ENCODE measurements at places on chromosomes 2 and 18. TPM values are rescaled to one million over a fixed set of nuclear protein-coding genes. Genes with fewer than 3 reads are reported as not detected.
A peak's percentile ranks its signal among the peaks of the same experiment; 100 is the strongest.

- no peak for DNase-seq
Measured at GRCh38 chr2:1041012-1041805, 90.6 kb downstream of the SNTG2 start.

GRCh38 chr18:13222856-13223281 lies 4.3 kb downstream of the LDLRAD4 start:
- DNase-seq, result peak; percentile 85

DNA sequence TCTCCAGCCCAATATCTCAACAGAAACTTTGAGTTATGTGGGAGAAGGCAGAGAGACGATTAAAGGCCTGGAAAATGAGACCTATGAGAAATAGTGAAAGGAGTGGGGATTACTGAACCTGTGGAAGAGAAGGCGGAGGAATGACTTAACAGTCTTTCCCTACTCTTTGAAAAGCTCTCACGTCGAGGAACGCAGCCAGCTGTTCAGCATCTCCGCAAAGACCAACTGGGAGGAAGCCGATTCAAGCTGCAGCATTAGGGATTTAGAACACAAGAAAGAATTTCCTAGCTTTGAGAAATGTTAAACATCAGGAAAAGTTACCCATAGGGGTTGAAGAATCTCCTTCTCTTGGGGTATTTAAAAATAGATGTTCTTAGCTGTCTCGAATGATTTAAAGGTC lies 233.2 kb upstream of the PARD3B start:
- DNase-seq, result no peak

GRCh38 chr2:45739796-45740485 lies 88.5 kb downstream of the PRKCE start:
- no peak for DNase-seq

DNA sequence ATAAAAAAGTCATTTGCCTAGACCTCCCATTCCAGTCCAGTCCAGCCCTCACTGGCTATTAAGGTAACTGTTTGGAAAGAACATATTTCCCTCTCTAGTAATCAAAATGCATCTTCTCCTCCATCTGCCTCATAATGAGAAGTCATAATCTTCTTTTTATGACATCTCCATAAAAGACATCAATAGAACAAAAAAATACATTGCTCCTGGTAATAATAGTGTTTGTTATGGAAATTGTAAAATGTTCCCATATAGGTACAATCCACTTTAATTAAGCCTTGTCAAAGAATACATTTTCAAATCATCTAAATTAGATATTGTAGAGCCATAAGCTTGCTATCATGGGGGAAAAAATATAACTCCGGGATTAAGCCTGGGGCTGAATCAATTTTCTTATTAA lies 461.6 kb downstream of the LRATD1 start:
- no peak for DNase-seq

DNA sequence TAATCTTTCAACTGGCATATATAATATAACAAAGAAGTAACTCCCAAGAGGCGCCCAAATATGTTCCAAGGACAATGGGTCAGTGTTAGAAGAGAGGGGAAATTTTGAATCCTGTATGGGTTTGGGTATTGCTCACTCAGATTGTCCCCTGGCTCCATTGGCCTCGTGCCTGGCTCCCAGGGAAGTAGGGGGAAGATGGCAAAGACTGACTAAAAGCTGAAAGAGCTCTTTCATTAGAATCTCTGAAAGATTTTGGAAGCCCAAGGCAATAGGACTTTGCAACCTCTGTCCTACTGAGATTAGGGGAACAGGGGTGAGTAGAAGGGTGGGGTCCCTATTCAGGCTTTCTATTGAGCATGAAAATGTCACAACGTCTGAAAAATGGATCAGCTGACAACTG lies 1272.8 kb upstream of the ZEB2 start:
- DNase-seq, result no peak

Gene PLGLB2
- not detected for total RNA-seq

Gene CENPA
- 6.5 TPM for total RNA-seq

Gene GPR55
- total RNA-seq, result 0.34 TPM

Gene MYO5B
- total RNA-seq, result 139 TPM

Gene EMX1
- total RNA-seq, result 2.2 TPM
